ENCODE measurements at places on chromosomes 2 and 18.

- H3K36me3 ChIP-seq, result no peaks in the 10 kb centered on the region
- DNase-seq, result no peak
- no peak overlapping the region for H3K27ac ChIP-seq
- H3K4me1 ChIP-seq, result no peaks in the 10 kb centered on the region
- H3K4me3 ChIP-seq, result no peak overlapping the region
- H3K27me3 ChIP-seq, result no peaks in the 10 kb centered on the region
These were observed 13.7 kb downstream of the CALCRL start for GRCh38 chr2:187434342-187434785.

- no peak for DNase-seq
- no peaks in the 10 kb centered on the region for H3K36me3 ChIP-seq
- no peaks in the 10 kb centered on the region for H3K27me3 ChIP-seq
These were observed 371.8 kb downstream of the EPHA4 start for GRCh38 chr2:221200184-221200839.

DNA sequence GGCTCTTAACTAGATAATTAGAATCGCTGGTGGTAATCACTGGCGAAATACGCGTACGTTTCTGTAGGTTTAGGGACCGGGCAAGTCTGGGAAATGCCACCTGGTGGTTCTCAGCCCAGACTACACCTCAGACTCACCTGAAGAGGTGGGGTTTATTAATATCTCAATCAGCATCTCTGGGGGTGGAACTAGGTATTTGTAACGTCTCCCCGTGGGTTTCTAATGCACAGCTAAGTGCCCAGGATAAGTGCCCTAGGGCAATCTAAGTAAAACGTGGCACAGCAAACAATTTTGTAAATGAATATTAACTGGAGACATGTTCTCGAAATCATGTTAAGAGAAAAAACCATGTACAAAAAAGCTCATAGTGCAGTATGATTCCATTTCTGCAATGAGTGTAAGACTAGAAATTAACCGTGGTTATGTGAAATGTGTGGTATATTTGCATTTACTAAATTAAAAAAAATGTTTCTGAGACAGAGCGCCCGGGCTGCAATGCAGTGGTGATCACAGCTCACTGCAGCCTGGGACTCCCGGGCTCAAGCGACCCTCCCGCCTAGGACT is 760 bp upstream of the CNOT11 start:
- peak; percentile 32 for DNase-seq
- H3K27me3 ChIP-seq, result no peaks in the 10 kb centered on the region
- peak overlapping the region; percentile 94 for H3K4me3 ChIP-seq
- peaks cover 13% of the 10 kb centered on the region for H3K36me3 ChIP-seq

DNA sequence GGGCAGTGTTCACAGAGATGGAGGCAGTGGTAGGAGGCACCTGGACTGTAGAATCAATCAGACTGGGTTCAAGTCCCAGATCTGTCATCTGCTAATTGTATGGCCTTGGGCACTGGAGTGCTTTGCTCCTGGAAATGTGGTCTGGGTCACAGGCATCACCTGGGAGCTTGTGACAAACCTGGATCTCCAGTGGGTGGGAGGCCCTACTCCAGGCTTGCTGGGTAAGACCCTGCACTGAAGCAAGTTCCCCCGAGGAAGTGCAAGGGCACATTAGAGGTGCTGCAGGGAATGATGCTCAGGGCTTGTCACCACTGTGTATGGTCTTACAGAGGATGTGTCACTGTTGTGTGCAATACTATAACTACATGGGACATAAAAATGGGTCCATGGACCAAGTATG is 220.5 kb upstream of the ID2 start:
- no peaks in the 10 kb centered on the region for H3K36me3 ChIP-seq
- no peak overlapping the region for H3K27ac ChIP-seq
- peaks cover 23% of the 10 kb centered on the region for H3K27me3 ChIP-seq
- DNase-seq, result no peak
- H3K4me1 ChIP-seq, result peaks cover 46% of the 10 kb centered on the region
- H3K4me3 ChIP-seq, result no peak overlapping the region

GRCh38 chr18:10217211-10217610 is 237.2 kb upstream of the APCDD1 start:
- DNase-seq, result no peak
- peaks cover 2% of the 10 kb centered on the region for H3K36me3 ChIP-seq
- peaks cover 21% of the 10 kb centered on the region for H3K4me1 ChIP-seq
- no peak overlapping the region for H3K27ac ChIP-seq
- H3K27me3 ChIP-seq, result peaks cover 26% of the 10 kb centered on the region
- no peak overlapping the region for H3K4me3 ChIP-seq

GRCh38 chr2:221563270-221563985 is 8.7 kb downstream of the EPHA4 start:
- no peak for DNase-seq
- peaks cover 13% of the 10 kb centered on the region for H3K27me3 ChIP-seq
- H3K36me3 ChIP-seq, result peaks cover 41% of the 10 kb centered on the region
- H3K4me3 ChIP-seq, result no peak overlapping the region
- H3K4me1 ChIP-seq, result peaks cover 13% of the 10 kb centered on the region
- H3K27ac ChIP-seq, result no peak overlapping the region

DNA sequence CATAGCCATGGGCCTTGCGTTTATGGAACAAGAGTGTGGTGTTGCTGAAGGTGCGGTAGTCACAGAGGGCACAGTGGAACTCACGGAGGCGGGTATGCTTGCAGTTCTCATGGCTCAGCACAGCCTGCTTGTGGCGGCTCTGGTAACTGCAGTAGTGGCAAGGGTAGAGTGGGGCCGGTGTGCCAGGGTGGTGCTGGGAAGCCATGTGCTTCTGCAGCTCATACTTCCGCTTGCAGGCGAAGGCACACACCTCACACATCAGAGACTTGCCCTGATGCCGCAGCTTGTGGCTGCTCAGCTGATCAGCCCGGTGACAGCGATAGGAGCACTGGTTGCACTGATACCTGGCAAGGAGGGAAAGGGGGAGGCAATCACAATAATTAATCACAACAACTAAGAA is 14.7 kb downstream of the ZNF142 start:
- no peaks in the 10 kb centered on the region for H3K27me3 ChIP-seq
- H3K4me3 ChIP-seq, result no peak overlapping the region
- H3K36me3 ChIP-seq, result peaks cover 51% of the 10 kb centered on the region
- peaks cover 4% of the 10 kb centered on the region for H3K4me1 ChIP-seq

DNA sequence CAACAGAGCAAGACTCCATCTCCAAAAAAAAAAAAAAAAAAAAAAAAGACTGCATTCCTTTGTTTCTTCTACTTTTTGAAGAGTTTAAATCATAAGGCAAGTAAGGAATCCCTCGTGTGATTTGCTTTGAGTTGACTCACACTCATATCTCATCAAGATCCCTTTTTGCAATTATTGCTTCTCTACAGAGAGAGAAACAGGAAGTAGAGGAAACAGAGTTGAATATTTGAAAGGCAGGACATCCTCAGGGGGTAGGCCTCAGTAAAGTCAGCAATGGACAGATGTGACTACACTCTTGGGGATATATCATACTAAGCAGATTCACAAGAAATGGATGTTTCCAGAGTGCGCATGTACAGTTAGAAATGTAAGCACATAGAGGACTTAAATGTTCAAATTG is 11.2 kb upstream of the EFR3B start:
- no peaks in the 10 kb centered on the region for H3K36me3 ChIP-seq
- H3K4me3 ChIP-seq, result no peak overlapping the region
- H3K27me3 ChIP-seq, result peaks cover 8% of the 10 kb centered on the region
- no peak overlapping the region for H3K27ac ChIP-seq

DNA sequence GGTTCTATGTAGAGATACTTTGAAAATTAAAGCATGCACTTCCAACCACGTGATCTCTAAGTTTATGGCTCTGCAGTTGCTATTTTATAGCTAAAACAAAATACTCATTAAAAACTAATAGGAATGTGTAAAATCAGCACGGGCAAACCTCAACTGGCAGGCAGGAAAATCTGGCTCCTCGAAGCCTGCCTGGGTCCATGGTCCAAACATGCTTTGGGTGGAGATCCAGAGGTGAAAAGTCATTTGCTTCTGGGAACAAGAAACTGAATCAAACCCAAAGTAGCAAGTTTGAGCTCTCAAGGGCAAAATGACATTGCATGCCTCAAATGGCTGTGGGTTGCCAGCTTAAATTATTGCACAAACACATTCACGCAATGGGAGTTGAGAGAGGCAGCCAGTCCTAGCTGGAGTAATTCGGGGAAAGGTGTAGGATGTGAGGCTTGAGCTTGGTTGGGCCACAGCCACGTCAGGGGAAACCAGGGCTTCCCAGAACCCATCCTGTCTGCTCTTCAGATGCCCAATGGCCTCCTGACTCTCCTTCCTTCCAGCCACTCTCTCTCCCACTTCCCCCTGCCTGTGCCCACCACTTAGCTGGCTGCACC is 75.2 kb upstream of the LCLAT1 start:
- H3K27ac ChIP-seq, result no peak overlapping the region
- H3K36me3 ChIP-seq, result no peaks in the 10 kb centered on the region
- H3K4me3 ChIP-seq, result no peak overlapping the region
- H3K4me1 ChIP-seq, result peaks cover 1% of the 10 kb centered on the region

GRCh38 chr2:54285451-54285850 is 29.4 kb upstream of the TSPYL6 start:
- no peaks in the 10 kb centered on the region for H3K4me1 ChIP-seq
- no peak overlapping the region for H3K27ac ChIP-seq
- no peak for DNase-seq
- no peak overlapping the region for H3K4me3 ChIP-seq
- no peaks in the 10 kb centered on the region for H3K27me3 ChIP-seq

DNA sequence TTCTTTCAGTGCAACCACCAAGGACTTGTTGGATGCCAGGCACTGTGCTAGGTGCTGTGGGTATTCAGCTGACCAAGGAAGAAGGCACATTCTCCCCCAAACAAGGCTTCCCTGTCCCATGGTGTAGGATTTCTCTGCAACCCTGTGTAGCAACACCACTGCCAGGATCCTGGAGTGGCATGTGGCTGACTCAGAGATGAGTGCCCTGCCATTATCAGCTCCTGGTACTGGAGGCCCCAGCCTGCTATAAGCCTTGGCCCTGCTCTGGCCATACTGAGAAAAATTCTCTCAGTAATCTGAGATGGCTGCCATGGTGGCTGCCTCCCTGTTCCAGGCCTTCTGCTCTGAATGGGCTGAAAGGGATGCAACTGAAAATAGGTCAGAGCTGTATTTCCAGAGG is 4.3 kb downstream of the SMYD5 start:
- H3K4me3 ChIP-seq, result no peak overlapping the region
- DNase-seq, result no peak
- H3K36me3 ChIP-seq, result peaks cover 4% of the 10 kb centered on the region
- peaks cover 23% of the 10 kb centered on the region for H3K4me1 ChIP-seq
- no peaks in the 10 kb centered on the region for H3K27me3 ChIP-seq

GRCh38 chr2:236843161-236843968 is 242.3 kb upstream of the COPS8 start:
- no peaks in the 10 kb centered on the region for H3K4me1 ChIP-seq
- no peak overlapping the region for H3K4me3 ChIP-seq
- DNase-seq, result no peak
- H3K36me3 ChIP-seq, result no peaks in the 10 kb centered on the region
- no peak overlapping the region for H3K27ac ChIP-seq

DNA sequence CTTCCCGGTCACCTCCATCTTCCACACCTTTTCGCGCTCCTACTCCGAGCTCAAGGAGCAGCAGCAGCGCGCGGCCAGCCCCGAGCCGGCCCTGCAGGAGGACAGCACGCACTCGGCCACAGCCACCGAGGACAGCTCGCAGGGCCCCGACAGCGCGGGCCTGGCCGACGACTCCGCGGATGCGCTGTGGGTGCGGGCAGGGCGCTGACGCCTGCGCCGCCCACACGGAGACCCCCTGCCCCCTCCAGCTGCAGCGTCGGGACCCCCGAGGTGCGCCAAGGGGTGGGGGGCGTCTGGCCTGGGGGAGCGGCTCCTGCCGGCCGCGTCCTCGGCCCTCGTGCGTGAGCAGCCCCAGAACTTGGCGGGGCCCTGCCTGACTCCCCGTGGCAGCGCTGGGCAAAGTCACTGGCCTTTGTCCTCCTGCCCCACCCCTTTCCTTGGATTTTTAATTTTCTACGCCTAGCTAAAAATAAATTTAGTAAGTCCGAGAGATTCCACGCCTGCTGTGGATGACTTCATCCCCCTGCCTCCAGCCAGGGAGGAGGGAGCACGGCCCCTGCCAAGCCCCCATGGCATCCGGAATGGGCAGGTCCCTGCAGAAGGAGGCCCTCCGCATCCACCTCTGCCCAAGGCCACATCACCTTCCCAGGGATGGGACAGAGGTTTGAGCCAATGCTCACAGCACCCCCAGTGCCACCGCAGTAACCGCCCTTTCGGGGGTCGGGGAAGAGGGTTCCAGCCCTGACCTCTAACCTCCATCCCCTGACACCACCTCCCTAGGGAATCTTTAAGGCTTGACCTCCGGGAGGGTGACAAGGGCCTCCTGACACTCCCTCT is 51.6 kb downstream of the SLC66A2 start:
- H3K27ac ChIP-seq, result no peak overlapping the region
- H3K36me3 ChIP-seq, result peaks cover 23% of the 10 kb centered on the region
- H3K4me1 ChIP-seq, result no peaks in the 10 kb centered on the region
- no peak overlapping the region for H3K4me3 ChIP-seq
- peaks cover 19% of the 10 kb centered on the region for H3K27me3 ChIP-seq
- no peak for DNase-seq

DNA sequence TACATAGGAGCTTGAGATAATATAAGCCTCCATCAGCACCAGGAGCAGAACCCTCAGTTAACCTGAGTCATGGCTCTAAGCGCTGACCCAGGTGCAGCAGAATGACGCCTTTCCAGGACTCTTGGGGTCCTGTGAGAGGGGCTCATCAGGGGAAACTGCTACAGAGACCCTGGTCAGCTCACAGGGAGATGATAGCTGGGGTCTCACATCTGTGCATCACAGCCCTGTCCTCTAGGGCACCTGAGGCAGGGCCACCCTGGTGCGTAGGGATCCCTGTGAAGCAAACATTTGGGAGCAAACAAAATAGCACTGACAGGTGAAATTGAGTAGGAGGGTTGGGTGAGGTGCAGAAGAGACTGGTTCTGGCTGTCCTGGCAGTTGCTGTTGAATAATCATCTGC is 219.2 kb downstream of the SH3RF3 start:
- no peak overlapping the region for H3K4me3 ChIP-seq
- H3K36me3 ChIP-seq, result no peaks in the 10 kb centered on the region
- H3K27ac ChIP-seq, result peak overlapping the region; percentile 86
- no peak for DNase-seq
- peaks cover 26% of the 10 kb centered on the region for H3K27me3 ChIP-seq

- H3K4me1 ChIP-seq, result no peaks in the 10 kb centered on the region
- no peaks in the 10 kb centered on the region for H3K36me3 ChIP-seq
- no peak overlapping the region for H3K4me3 ChIP-seq
- no peak for DNase-seq
- no peak overlapping the region for H3K27ac ChIP-seq
- H3K27me3 ChIP-seq, result peaks cover 36% of the 10 kb centered on the region
These were observed 7.8 kb upstream of the FZD7 start for GRCh38 chr2:202025816-202026215.

GRCh38 chr18:63570721-63571120 is 16.4 kb upstream of the SERPINB13 start:
- no peak overlapping the region for H3K4me3 ChIP-seq
- H3K27ac ChIP-seq, result no peak overlapping the region
- DNase-seq, result no peak
- peaks cover 9% of the 10 kb centered on the region for H3K27me3 ChIP-seq

Data from activated naive CD4-positive, alpha-beta T cell treated with anti-CD3 and anti-CD28 coated beads, Interleukin-2, amount 10 ng/mL, durations not matched to agents 7 days and 5 days (primary cell).